ENCODE measurements at places on chromosomes 2 and 18.

- no peak for DNase-seq
Observed at GRCh38 chr18:7436166-7436565, 130.9 kb upstream of the PTPRM start.

DNA sequence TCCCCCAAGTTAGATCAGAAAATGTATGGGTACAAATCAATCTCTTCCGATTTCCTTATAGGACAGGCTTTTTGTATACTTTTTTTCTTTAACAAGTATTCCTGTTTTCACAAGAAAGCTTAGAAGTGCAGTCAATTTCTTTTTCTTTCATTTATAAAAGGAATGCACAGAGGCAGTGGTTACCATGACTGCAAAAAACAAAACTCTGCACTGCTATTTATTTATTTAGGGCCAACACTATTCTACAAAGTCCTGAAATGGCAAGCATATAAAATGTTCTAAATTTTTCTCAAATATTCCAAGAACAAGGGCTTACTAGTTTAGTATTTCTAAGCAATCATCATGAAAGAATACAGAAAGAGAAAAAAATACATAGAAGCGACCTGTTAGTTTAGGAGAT lies 22.2 kb downstream of the ATAD2B start:
- no peak for DNase-seq

DNA sequence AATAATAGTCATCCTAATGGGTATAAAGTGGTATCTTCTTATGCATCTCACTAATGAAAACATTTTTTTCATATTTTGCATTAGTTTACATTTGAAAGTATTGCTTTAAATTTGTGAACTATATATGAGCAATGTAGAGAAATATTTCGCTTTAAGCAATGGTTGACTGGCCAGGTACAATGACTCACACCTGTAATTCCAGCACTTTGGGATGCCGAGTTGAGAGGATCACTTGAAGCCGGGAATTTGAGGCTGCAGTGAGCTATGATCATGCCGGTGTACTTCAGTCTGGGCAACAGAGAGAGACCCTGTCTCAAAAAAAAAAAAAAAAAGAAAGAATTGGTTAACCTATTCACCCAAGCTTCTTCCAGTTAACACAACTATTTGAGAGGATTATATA lies 15.1 kb downstream of the ZCCHC2 start:
- DNase-seq: no peak

- DNase-seq: no peak
Observed at GRCh38 chr2:144463266-144463665, 56.7 kb downstream of the ZEB2 start.

GRCh38 chr2:12177455-12178288 lies 431.2 kb downstream of the LPIN1 start:
- peak; percentile 61 for DNase-seq

GRCh38 chr2:203682688-203683130 lies 23.7 kb upstream of the CD28 start:
- no peak for DNase-seq

DNA sequence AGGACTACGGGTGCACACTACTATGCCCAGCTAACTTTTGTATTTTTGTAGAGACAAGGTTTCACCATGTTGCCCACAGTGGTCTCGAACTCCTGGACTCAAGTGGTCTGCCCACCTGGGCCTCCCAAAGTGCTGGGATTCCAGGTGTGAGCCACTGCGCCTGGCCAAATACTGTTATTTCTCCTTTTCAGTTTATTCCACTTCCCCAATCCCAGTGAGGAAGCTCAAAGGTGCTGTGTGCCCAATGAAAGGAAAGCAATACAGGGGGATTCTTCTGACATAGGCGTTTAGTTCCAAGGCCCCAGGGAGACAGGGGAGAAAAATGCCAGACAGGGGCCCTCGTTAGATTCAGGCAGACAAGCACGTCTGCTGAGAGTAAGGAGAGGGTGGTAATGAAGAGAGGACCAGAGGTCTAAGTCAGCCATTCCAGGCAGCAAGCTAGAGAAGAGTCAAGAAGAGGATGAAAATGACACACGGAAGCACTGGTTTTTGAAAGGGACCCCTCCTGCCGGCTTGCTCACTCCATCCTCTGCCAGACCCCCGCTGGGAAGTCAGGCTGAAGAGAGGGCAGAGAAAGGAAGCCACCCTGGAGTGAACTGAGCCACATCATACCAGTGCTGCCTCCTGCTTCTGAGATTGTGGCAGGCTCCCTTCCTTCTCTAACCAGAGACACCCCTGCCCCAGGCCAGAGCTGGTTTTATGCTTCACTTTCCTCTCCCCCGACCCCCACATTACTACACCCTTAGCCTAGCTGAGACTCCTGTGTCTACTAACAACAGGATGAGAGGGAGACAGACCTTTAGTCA lies 6.7 kb downstream of the INO80C start:
- DNase-seq: no peak

DNA sequence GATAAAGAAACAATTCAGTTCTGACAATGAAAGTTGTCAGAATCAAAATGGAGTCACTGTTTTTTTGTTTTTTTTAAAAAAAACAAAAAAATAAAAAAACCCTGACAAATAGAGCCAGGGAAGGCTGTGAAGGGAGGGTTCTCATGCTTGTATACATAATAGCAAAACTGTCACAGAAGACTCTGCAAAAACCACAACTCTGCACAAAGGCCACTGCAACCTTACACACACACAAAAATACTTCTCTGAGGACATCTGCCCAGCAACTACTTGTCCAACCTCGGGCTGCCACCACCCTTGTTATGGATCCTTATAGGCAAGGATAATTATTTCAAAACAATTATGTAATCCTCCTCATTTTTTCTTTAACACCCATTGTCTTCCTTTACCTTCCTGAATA lies 41.9 kb upstream of the C2orf66 start:
- DNase-seq: no peak

GRCh38 chr18:31648966-31649429 lies 35.4 kb downstream of the B4GALT6 start:
- DNase-seq: no peak

DNA sequence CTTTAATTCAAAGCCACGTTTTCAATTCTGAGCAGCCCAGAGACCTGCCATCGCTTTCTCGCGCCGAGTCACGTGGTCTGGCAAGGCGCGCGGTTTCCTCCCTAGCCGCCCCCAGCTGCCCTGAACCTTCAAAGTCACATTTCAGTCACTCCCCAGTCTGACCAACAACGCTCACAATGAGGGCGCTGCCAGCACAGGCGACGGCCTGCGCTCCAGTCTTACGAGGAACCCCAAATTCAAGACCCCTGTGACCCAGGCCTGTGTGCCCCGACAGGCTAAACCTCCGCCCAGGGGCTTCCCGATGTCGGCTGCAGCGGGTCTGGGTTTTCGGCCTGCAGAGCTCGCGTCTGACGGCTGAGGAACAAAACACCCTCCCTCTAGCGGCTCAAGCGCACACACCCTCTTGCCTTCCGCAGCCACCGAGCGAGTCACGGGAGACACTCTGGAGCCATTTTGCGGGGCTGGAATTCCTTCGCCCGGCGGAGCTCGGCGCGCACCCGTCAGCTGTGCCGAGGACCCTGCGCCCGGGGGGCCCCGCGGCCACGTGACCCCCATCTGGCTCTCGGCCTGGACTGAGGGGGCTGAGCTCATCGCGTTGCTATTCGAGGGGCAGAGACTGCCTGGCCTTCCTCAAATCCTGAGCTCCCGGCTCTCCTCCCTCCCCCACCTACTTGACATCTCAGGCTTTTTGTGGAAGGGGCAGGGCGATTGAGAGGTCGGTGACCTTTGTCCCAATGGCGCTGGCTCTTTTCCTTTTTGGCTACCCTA lies 69.9 kb upstream of the ITGB6 start:
- peak; percentile 92 for DNase-seq

DNA sequence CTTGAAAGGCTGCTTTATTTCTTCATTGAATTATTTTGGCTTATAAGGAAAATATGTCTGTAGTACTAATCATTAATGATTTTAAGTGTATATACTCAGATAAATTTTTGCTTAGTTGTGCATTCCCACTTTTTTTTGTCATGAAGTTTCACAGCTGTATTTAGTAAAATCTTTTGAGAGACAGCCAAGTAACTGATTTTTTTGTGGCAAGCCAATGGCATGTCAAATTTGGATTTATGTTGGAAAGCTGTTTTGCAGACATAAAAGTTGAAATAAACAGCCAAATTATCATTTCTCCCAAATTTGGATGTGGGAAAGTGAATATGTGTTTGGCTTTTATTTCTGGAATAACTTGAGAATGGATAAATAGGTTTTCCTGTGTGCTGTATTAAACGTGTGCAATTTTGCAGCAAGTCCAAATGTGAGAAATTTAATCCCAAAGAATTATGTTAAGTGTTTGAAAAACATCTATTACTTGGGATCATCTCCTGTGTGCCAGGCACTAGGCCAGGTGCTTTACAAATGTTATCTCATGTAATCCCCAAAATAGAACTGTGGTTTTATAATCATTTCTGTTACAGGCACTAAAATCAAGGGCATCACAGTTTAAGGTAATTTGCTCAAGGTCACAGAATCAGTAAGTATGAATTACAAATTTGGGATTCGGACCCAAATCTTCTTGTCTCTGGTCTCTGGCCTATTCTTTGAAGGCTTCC lies 160.4 kb downstream of the PTPRM start:
- no peak for DNase-seq

DNA sequence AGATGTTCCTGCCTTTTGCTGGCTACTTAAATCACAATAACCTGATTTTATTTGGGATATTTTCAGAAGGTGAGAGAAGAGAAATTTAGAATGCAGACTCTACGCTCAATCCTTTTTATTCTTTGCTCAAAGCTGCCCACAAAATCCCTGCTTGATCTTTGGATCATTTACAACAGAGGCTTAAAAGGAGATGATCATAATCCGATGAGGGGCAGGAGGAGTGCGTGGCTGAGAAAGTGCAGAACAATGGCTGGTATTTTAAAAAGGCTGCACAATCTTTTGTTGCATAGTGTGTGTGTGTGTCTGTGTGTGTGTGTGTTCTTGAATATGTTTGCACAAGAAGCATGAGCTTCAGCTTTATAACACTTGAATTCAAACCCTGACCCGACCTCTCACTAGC lies 256.3 kb upstream of the MYT1L start:
- DNase-seq: no peak

Measured in sciatic nerve (tissue), 2 donors.